ENCODE measurements at places on chromosomes 7 and 10.

DNA sequence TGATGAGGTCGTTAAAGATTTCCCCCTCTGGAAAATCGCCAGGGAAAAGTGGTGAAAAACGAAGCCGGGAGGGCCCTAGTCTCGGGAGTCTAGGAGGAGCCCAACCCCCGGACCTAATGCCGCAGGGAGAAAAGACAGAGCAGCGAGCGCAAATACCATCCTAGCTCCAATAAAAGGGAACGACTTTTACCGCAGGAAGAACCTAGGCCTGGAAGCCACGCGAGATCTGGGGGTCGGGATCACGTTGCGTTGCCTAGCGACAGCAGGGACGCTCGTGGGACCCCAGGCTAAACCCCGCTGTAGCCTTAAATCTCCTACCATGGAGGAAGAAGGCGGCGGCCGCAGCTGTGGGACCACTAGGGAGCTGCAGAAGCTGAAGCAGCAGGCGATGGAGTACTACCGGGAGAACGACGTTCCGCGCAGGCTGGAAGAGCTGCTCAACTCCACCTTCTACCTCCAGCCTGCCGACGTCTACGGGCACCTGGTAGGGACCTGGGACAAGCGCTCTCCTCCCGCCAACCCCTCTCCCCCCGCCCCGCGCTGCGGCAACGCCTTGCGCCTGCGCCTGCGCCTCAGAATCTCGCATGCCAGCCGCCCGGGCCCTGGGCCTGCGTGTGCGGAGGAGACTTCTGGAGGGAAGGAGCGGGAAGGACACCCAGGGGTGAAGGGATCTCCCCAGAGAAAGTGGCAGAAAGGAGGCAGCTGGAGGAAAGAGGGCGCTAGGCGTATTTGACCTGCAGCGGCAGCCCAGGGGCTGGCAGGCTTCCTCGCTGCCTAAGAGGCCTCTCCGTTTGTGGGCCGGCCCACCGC lies at the start of gene ENO4:
Gene ENO4, plus strand, starts transcription at position 252 of the 810 bp plus-strand sequence. Its CDS starts 68 bp downstream, at position 320.
- DNase-seq = peak; percentile 70

- no peak for DNase-seq
Measured at GRCh38 chr10:131500892-131501291, 189.4 kb upstream of the TCERG1L start.

DNA sequence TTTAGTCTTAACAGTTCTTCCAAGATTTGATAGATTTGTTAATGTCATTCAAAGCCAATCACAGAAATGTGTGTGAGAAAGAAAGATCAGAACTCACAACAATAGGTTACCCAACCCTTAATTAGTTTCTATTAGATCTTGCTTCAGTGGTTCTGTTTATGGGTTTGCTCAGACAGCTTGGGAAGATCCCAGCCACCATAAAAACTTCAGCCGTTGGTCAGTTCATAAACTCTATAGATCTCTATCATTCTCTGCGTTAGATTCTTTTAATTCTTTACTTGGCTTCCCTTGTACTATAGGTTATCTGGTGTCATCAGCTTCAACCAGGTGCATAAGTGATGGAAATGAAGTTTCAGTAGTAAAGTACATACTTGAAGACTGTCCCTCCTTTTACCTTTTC lies 54.4 kb downstream of the ZNF277 start:
- no peak for DNase-seq

GRCh38 chr10:84172467-84173356 lies 889 bp upstream of the GPR15LG start:
- no peak for DNase-seq

- DNase-seq = no peak
Measured at GRCh38 chr7:129803546-129804081, 149.1 kb downstream of the UBE2H start.

DNA sequence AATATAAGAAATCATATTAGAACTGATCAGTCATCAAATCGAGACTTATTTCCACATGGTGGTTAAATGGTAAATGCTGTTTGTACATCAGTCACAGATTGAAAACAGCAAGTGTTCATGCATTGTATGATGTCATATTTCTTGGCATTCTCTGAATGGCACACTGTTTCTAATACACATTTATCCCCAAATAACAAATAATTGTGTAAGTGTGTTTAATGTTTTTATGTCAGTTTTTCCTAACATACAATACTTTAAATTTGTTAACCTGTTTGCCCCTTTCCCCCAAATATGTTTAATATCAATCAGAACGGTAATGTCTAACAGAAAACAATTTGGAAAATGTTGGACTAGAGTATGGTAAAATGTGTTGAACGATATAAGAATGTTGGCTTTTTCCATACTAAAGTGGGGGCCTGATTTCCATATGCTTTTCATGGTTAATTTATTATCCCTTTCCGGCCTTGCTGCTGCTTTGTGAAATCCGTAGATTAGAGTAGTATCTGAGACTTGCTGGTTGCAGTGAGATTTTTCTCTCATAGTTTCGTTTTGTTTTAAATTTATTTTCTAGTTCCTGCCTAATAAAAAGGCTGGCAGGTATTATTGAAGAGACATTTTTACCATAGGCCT lies 23.7 kb downstream of the RAB18 start:
- no peak for DNase-seq

GRCh38 chr10:22310928-22311327 lies 5.3 kb upstream of the COMMD3 start:
- DNase-seq = no peak

- DNase-seq = no peak
Measured at GRCh38 chr7:5395246-5395645, 28.4 kb downstream of the TNRC18 start.

DNA sequence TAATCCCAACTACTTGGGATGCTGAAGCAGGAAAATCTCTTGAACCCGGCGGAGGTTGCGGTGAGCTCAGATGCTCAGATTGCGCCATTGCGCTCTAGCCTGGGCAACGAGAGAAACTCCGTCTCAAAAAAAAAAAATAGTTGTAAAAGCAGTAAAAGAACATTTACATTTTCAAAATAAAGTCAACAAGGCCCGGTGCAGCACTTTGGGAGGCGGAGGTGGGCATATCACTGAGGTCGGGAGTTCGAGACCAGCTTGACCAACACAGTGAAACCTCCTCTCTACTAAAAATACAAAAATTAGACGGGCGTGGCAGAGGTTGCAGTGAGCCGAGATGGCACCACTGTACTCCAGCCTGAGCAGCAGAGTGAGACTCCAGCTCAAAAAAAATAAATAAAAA lies 4.0 kb downstream of the CCAR1 start:
- no peak for DNase-seq

- no peak for DNase-seq
Measured at GRCh38 chr10:100551196-100551595, 15.5 kb downstream of the HIF1AN start.

Data from 8988T (cell line).